ENCODE measurements at places on chromosomes 5 and 9.

DNA sequence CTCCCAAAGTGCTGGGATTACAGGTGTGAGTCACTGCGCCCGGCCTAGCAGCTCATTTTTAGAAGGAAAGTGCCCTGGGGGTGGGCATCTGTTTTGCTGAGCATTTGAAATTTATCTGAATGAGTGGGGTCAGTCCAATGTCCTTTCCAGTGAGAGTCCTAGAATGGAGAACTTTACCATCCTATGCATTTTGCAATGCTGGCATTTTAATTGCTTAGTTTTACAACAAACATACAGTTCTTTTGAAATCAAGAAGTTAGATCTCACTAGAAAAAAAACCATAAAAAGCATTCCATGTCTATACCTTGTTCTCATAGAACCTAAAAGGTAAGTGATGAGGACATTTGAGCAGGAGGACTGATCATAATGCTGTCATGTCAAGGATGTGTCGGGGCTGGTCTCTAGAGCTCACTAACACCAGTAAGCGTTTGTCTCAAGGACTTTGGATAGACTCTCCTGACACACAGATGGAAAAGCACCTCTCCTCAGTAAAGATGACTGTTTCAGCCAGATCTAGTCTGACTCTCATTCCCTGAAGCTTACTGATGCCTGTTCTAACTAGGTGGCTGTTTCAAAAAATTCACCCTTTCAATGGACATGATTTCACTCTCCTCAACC, 83.9 kb downstream of the DCP2 start:
- no peak for DNase-seq

DNA sequence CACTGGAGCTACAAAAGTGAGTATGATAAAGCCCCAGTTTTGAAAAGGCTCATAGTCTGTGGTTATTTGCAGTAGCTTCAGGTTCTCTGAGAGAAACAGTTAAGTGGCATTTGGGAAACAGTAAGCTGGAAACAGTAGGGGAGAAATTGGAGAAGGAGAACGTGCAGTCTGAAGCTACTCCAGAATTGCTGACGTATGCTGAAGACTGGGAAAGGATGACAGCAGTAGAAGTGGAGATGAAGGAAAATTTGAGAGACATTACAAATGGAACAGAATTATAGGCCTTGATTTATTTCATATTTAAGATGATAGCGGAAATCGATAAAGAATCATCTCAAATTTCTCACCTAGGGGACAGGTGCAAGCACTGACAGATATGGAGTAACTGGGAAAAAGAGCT, 248.8 kb downstream of the CAAP1 start:
- DNase-seq: no peak

GRCh38 chr5:10626473-10627013, 62.7 kb downstream of the ANKRD33B start:
- no peak for DNase-seq

- DNase-seq: no peak
Observed at GRCh38 chr9:93276973-93277372, 93.0 kb downstream of the WNK2 start.

DNA sequence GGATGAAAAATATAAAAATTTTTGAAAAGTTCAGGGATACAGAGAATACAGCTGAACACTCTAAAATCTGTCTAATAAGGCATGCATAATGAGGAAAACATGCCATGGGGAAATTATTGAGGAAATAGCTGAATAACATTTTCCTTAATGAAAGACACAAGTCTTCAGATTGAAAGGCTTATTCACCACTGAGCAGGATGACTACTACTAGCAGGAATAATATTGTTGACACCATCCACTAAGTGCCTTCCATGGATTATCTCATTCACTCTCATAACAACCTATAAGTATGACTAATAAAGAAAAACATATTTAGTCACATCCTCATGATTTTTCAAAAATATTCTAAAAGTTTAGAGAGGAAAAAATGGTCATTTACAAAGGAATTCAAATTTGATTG, 96.7 kb upstream of the FER start:
- DNase-seq: peak; percentile 93

GRCh38 chr5:57184322-57184721, 10.5 kb downstream of the GPBP1 start:
- no peak for DNase-seq

DNA sequence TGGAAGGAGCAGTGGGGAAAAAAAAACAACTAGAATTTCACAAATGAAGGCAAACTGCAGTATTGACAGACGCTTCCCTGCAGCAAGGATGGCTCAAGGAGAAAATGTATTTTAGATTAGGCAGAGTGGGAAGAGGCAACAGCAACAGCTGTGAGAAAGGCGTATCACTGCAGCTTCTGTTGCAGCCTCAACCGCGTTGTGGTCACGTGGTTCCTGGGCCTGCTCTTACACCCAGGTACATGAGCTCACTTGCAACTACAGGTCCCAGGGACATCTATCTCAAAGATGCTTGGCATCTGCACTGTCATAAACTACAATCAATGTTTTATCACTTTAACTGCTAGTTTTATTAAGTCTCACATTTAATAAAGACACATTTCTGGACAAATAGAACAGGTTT, 36.0 kb upstream of the GOLM1 start:
- DNase-seq: no peak

GRCh38 chr9:5230554-5230953, 665 bp upstream of the INSL4 start:
- no peak for DNase-seq

GRCh38 chr5:95780597-95780996, 41.9 kb downstream of the GLRX start:
- no peak for DNase-seq

GRCh38 chr5:130836729-130837649, 328.1 kb downstream of the HINT1 start:
- DNase-seq: no peak

DNA sequence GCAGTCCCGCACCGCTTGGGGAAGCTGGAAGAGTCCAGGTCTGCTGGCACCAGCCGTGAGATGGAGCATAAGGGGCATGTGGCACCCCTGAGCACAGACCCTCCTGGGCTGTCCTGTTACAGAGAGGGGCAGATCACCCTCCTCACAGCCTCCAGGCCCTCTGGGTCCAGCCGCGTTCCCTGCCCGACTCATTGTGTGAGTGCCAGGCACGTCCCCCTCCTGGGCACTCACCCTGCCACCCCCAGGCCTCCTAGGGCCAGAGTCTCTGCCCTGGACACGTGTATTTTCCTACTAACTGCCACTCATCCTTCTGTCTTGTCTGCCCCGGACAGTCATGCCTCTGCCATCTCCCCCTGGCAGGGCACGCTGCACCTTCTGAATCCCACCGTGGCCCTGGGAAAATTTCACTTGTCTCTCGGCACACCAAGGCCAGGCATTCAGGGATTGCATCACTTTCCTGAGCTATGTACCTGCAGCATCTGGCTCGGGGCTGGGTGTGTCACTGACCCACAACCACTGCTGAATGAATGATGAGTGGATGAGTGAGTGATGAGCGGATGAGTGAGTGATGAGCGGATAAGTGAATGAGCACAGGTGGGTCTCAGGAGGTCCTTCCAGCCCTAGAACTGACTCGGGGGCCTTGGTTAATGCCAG, 21.5 kb upstream of the FCN1 start:
- DNase-seq: no peak

- no peak for DNase-seq
Observed at GRCh38 chr9:8809741-8810140, 1010.2 kb upstream of the DMAC1 start.

DNA sequence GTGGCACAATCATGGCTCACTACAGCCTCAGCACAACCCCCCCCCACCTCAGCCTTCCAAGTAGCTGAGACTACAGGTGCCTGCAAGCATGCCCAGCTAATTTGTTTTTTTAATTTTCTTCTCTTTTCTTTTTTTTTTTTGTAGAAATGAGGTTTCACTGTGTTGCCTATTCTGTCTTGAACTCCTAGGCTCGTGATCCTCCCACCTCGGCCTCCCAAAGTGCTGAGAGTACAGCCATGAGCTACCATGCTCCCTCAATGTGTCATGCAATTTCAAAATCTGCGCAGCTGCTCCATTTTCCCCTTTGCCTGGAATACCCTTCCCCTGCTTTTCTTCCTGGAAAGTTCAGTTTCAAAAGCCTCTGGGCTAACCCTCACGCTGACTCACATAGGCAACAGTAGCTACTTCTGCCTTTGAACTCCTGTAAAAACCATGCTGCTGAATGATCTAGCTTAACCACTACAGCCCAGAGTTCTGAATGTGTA, 71.0 kb upstream of the IL7R start:
- DNase-seq: no peak

GRCh38 chr9:22116758-22117157, 107.7 kb upstream of the CDKN2B start:
- DNase-seq: no peak

- DNase-seq: no peak
Observed at GRCh38 chr5:35618781-35619180, 1.1 kb downstream of the SPEF2 start.

GRCh38 chr9:136847826-136848392, 1.3 kb upstream of the PHPT1 start:
- DNase-seq: peak; percentile 77

- DNase-seq: no peak
Observed at GRCh38 chr9:99466781-99467180, 244.7 kb downstream of the SEC61B start.

- DNase-seq: no peak
Observed at GRCh38 chr5:56616454-56617160, 198.7 kb upstream of the MAP3K1 start.

DNA sequence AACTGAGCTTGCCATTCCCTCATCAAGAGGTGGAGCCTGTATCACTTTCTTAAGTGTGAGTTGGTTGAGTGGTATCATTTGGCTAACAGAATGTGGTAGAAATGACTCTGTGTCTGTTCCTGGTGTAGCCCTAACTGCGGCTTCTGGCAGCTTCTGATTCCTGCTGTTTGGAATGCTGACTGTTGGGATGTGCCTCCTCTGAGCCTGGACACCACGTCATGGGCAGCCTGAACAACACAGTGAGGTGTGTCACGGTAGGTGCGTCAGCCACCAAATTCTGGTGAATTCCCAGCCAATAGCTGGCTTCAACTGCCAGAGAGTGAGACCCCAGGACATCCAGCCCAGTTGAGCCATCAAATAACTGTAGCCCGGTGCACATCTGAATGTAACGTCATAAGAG, 6.1 kb upstream of the C9orf152 start:
- no peak for DNase-seq

DNA sequence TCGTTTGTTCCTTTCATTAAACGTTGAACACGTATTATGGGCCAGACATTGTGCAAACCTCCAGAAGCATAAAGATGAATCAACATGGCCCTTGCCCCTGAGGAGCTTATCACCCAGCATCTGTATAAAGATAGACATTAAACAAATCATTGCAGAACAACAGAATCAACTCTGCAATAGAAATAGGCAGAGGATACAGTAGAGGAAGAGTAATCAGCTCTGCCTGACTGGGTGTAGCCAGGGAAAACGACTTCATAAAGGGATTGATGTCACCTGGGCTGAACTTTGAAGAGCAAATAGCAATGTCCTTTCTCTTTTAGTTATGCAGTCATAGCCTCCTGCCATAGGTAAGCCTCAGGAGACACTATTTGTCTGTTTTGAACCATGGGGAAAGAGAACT, 13.4 kb downstream of the RGS7BP start:
- DNase-seq: no peak

DNA sequence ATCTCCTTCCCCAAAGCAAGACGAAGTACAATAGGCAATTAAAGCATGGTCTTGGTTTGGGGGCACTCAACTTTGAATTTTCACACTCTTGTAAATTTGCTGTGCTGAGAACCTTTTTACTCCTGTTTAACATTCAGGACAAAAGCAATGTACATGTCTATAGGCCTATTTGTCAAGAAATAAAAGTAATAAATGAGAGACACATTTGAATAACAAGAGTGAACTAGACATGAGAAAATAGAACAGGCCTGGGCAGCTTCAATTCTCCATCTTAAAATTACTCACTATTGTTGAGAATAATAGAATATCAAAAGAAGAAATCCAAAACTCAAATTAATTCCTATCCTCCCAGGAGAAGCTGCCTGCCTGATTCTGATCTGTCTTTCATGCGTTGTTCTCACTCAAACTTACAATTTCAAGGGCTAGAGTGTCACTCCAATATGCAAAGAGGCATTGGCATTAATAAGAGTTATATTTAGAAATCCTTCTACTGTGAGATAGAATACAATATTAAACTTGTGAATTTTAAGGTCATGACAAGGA, 192.9 kb upstream of the CCNG1 start:
- no peak for DNase-seq

- peak; percentile 32 for DNase-seq
Observed at GRCh38 chr9:76419782-76420380, 25.7 kb upstream of the RFK start.

- no peak for DNase-seq
Observed at GRCh38 chr5:135158982-135159381, 125.0 kb upstream of the PITX1 start.

- no peak for DNase-seq
Observed at GRCh38 chr9:114717908-114718486, 36.0 kb upstream of the TEX48 start.

DNA sequence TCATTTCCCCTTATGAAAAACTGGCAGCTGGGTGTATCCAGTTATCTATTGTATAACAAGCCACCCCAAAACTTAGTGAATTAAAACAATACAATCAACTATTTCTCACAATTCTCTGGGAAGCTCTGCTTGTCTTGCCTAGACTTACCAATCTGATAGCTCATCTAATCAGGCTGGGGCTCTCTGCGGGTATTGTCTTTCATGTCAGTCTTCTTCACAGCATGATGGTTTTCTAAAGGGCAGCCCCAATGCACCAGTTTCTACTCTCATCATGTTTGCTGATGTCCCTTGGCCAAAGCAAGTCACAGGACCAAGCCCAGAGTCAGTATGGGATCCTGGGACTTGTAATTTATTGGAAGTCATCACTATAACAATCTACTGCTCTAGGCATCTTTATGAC, 433.5 kb downstream of the KIAA0825 start:
- DNase-seq: no peak

- peak; percentile 65 for DNase-seq
Observed at GRCh38 chr9:131530920-131531832, at the start of gene UCK1. UCK1 (minus strand) TSS chr9:131531263; CDS start chr9:131531174, 89 bp downstream.

- DNase-seq: peak; percentile 35
Observed at GRCh38 chr9:125758986-125759763, 12.0 kb downstream of the PBX3 start.

DNA sequence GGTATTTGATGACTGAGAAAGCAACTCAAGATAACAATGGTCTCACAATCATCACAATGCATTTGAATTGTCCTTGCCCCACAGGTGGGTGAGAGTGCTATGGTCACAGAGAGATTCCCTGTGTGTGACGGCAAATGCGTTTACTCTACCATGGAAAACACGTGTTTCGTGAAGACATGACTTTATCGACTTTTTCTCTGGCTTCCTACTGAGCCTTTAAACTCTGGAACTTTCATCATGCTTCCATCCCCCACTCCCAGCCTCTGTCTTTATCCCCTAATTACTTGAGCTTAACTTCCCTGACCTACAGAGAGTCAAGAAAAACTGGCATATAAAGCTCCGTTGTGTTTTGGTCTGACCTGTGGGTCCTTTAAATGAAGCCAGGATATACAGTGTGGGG, 414.1 kb upstream of the CLINT1 start:
- DNase-seq: no peak

- no peak for DNase-seq
Observed at GRCh38 chr5:157518963-157519362, 56.6 kb downstream of the ADAM19 start.

- peak; percentile 17 for DNase-seq
Observed at GRCh38 chr5:176779537-176779936, 30.8 kb upstream of the UNC5A start.

- DNase-seq: peak; percentile 56
Observed at GRCh38 chr5:150302301-150303069, at the start of gene ARSI. ARSI (minus strand) TSS chr5:150302905; CDS start chr5:150302373, 532 bp downstream.

- no peak for DNase-seq
Observed at GRCh38 chr9:16625161-16625631, 245.3 kb downstream of the BNC2 start.

Measured in HCEC 1CT (cell line).